HFFc6 (cell line): ENCODE measurements at places on chromosomes 5 and 9. TPM values are rescaled to one million over a fixed set of nuclear protein-coding genes. Genes with fewer than 3 reads are reported as not detected.

DNA sequence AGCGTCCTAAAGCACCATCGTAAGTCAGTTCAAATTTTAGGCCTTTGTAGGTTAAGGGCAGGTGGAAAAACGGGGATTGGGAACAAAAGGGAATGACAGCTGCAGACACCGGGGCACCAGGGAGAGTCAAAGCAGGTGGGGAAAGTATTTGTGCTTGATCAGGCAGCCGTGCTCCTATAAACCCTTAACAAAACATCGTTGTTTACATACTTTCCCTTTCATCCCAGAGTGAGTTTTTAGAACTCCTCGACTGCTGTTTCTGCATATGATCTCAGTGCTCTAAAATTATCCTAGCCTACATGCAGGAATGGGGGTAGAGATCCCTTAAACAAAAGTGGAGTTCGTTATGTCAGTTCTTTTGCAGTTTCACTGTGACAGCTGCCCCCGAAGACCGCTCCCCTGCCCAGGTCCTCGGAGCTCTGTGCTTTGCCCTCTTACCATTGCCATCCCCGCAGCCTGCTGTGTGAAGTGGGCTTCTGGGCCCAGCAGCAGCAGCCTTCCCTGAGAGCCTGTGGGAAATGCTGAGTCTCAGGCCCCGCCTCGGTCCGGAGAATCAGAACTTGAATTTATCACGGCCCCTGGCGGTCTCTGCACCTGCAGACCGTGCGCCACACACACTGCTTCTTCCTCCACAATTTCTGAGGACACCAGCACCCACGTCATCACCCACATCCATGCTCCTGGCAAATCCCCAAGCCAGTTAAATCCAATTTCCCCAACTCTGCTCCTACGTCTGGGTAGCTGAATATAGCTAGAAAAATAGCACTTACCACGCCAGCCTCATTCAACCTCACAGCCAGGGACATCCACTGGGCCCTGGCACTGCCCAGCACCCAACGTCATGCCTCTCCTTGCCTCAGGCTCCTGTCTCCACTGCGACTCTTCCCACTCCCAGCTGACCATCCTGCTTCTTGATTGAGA lies 86.8 kb downstream of the NSUN2 start:
- DNase-seq: no peak

- no peak for DNase-seq
Observed at GRCh38 chr9:81621785-81622259, 67.5 kb downstream of the TLE1 start.

DNA sequence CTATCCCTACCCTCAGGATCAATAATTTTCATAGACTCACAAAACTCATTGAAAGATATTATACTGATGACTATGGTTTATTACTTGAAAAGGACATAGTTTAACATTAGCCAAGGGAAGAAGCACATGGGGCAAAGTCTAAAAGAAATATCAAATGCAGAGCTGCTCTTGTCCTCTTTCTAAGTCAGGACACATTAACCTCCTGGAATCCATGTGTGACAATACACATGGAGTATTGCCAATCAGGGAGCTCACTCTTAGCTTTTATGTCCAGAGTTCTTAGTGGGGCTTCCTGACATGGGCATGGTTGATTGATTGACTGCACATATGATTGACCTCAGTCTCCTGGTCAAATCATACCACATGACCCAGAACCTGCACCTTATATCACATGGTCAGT lies 165.5 kb upstream of the COX7C start:
- no peak for DNase-seq

DNA sequence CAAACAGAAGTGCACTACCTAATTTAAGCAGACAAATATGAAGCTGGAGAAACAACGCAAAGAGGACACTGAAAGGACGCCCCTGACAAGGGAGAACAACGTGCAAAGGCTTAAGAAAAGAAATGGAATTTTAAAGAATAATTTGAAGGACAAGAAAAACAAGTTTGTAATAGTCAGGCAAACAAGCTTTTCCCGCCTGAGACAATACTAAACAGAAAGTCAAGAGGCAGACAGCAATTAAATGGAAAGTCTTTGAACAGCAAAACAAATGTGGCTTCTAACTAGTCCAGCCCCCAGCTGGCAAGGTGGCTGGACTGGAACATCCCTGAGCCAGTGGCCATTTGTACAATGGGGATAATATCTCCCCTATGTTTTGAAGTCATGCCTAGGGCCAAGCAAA lies 63.3 kb downstream of the SIL1 start:
- DNase-seq: no peak

GRCh38 chr5:53430618-53431252 lies 49.7 kb upstream of the FST start:
- DNase-seq: peak; percentile 54

DNA sequence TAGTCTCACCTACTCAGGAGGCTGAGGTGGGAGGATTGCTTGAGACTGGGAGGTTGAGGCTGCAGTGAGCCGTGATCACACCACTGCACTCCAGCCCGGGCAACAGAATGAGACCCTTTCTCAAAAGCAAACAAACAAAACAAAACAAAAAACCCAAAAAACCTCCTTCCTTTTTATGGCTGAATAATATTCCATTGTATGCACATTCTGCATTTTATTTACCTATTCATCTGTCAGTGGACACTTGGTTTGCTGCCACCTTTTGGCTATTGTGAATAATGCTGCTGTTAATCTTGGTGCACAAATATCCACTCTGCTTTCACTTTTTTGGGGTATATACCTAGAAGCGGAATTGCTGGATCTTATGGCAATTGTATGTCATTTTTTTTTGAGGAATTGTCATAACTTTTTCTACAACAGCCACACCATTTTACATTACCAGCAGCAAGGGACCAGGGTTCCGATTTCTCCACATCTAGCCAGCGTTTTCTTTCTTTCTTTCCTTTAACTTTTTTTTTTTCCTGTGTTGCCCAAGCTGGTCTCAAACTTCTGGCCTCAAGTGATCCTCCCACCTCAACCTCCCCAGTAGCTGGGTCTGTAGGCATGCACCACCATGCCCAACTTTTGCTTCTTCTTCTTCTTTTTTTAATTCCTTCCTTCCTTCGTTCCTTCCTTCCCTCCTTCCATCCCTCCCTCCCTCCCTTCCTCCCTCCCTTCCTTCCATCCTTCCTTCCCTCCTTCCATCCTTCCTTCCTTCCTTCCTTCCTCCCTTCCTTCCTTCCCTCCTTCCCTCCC lies 30.6 kb downstream of the NKX2-5 start:
- DNase-seq: peak; percentile 25

GRCh38 chr5:68406767-68407241 lies 191.2 kb downstream of the PIK3R1 start:
- no peak for DNase-seq

DNA sequence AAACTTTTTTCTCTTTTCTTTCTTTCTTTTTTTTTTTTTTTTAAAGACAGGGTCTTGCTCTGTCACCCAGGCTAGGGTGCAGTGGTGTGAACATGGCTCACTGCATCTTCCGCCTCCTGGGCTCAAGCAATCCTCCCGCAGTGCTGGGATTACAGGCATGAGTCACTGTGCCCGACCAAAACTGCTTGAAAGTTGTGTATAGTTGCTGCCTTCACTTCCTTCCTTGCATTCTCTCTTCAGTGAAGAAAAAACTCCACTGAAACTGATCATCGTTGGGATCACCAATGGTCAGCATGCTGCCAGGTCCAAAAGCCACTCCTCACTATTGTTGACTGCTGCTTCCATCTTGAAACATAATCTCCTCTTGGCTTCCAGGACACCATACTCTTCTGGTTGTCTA lies 66.6 kb upstream of the CTNNA1 start:
- peak; percentile 19 for DNase-seq

The GFI1B gene
- total RNA-seq: not detected in 3 replicates

The WNT8A gene
- not detected in 3 replicates for total RNA-seq

The IARS1 gene
- 155 to 169 TPM (median 168 TPM) in 3 replicates for total RNA-seq

The CERT1 gene
- total RNA-seq: 23.2 and 28.3 TPM in 2 replicates

The RFESD gene
- total RNA-seq: 2.6 to 3.7 TPM (median 3.4 TPM) in 3 replicates
